ENCODE measurements at places on chromosomes 7 and 10. TPM values are rescaled to one million over a fixed set of nuclear protein-coding genes. Genes with fewer than 3 reads are reported as not detected.

The KEL gene
- not detected for total RNA-seq

The STAG3 gene
- total RNA-seq: 0.50 TPM

The CLEC2L gene
- not detected for total RNA-seq

The MSMB gene
- total RNA-seq: not detected

The ZNRF2 gene
- total RNA-seq: 7.9 TPM

The TMEM178B gene
- under 0.01 TPM for total RNA-seq

The CLDN3 gene
- not detected for total RNA-seq

The PCLO gene
- 0.17 TPM for total RNA-seq

The RAMP3 gene
- under 0.01 TPM for total RNA-seq

The CALHM3 gene
- not detected for total RNA-seq

The NT5C2 gene
- total RNA-seq: 82.2 TPM

The ZNF467 gene
- 1.0 TPM for total RNA-seq

The PDZD7 gene
- total RNA-seq: 1.3 TPM

The FXYD4 gene
- not detected for total RNA-seq

The C10orf71 gene
- not detected for total RNA-seq

The ELFN1 gene
- 0.51 TPM for total RNA-seq

The NUDT13 gene
- total RNA-seq: 2.1 TPM

The STEAP1B gene
- total RNA-seq: 10.3 TPM

All from fibroblast of lung (primary cell).